Pons (tissue), 1 donor: ENCODE measurements at places on chromosomes 1 and 21.

- peak; percentile 65 for DNase-seq
These were observed 350 bp upstream of the S100A6 start for GRCh38 chr1:153536012-153536670.

DNA sequence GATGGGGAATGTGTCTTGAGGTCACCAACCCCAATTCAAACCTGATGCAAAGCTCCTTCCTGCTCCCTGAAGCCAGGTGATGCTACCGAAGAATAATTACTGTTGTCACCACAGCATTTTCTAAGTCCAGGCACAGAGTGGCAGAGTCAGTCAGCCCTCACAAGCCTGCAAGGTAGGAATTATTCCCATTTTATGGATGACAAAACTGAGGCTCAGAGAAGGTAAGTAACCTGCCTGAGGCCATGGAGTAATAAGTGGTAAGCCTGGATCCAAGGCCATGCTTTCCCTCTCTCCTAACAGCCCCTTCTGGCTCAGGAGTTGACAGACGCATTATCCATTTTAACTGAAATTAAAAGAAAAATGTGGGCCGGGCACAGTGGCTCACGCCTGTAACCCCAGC, 23.0 kb downstream of the CTNNBIP1 start:
- no peak for DNase-seq

DNA sequence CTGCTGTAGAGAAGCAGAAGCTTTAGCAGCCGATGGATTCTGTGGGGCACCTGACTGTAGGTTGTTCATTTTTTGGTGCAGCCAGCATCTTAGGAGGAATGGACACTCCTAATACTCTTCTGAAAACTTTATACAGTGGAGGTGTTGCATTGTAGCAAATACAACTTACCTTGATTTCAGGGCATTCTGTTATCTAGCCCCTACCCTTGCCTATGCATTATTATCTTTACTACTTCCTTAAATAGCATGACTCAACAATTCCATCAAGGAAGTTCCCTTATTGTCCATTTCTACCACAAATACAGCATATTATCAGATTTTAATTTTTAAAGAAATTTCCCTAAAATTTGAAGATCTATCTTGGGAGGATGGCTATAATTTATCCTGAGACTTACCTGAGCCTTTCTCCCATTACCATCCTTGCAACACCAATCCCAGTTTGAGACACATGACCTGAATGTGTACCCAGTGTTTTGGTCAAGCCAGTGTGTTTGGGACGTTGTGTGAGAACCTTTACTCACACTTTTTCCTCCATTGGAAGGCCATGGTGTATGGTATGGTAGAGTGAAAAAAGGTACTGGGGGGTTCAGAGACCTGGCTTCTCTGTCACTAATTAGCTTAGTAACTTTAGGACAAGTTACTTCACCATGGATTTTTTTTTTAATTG, 9.2 kb downstream of the POU2F1 start:
- DNase-seq: no peak

- DNase-seq: no peak
These were observed 18.8 kb downstream of the TNFRSF9 start for GRCh38 chr1:7921796-7922195.

DNA sequence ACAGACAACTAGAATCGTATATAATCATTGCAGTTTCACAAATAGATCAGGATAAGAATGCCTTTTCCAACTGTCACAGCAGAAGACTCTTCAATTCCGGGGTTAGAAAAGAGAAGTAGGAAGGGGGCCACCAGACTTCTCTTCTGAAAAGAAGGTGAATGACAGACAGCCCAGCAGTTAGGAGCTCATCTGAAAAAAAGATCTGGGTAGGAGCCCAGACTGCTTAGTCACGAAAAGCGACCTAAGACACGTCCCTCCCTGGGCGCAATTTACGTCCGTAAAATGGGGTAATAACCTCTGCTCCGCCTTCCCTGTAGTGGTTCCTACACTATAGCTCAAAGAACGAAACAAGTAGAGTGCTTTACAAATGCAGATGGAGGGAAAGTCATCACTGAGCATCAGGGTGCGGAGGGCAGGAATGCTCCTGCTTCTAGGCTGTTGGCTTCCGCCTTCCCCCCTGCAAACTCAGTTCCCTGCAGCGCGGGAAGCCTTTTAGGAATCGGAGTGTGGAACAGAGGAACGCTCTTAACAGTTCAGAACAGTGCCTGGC, 582 bp downstream of the ORC1 start:
- peak; percentile 11 for DNase-seq

DNA sequence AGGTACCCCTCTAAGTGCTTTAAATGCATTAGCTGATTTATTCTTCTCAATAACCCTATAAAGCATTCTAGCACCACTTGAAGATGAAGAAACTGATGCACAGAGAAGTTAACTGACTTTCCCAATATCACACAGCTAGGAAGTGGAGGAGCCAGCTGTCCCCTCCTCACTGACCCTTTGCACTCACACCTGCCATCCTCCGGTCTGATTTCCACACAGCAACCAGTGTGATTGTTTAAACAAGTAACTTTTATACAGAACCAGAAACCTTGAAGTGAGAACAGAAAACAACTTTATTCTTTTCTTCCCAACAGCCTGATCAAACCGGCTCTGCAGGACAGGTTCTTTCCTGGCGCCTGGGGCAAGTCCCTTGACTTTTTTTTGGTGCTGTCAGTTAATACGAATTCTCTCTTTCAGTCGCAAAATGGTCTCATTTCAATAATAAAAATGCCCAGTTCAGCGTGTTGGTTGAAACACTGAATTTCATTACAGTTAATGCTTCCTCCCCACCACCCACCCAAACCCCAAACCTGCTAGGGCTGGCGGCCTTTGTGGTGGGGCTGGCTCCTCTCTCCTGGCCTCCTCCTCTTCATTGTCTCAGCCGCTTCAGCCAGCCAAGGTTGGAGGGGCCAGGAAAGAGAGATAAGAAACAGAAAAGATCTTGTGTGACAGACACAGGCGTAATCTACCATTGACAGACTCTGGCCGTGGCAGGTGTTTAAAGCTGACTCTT, 26.4 kb upstream of the EEIG2 start:
- DNase-seq: no peak

- no peak for DNase-seq
These were observed 65.2 kb downstream of the PSMG1 start for GRCh38 chr21:39118061-39118460.

DNA sequence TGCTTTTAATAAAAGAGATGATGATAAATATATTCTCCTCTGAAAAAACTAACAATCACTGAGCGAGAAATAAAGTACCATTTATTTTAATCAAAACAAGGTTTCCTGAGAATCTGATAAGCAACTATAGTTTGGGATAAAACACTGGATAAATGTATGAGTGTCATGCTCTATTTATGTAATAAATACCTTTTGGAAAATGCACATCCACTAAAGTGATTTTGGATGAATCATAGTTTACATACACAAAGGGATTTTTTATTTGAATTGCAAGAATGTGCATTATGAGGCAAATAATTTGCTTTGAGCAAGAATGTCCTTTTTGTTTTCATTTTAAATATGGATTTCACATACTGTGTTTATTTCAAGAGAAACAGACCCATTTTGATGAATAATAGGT, 1483.5 kb downstream of the MRPL39 start:
- no peak for DNase-seq

DNA sequence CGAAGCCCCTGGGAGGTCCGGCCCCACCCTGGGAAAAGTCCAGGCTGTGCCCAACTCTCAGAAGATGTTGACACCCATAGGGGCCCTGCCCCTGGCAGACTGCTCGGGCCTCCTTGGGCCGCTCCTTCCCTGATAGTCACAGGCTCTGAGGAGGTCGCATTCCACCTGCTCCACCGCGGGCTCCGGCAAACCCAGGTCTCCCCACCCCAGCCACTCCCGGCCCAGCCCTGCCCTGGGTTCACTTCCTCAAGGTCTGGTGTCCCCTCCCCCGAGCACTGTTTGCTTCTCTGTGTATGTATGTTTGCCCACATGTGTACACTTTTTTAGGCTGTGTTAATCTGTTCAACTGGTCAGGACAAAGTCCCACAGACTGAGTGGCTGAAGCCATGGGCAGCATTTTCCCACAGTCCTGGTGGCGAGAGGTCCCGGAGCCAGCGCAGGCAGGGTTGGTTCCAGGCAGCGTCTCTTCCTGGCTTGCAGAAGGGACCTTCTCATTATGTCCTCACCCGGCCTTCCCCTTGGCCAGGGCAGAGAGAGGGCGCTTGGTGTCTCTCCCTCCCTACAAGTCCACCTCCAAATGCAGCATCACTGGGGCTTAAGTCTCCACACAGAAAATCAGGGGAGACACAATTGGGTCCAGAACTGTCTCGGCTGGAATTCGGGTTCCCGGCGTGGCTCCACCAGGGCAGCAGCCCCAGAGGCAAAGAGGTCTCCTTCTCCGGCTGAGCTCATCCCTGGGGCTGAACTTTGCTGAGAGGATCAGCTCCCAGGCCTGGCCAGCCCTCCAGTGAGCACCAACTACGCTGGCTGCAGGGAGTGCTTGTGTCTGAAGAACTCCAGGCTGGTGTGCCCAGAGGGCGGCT, 10.5 kb upstream of the PRXL2B start:
- DNase-seq: no peak

DNA sequence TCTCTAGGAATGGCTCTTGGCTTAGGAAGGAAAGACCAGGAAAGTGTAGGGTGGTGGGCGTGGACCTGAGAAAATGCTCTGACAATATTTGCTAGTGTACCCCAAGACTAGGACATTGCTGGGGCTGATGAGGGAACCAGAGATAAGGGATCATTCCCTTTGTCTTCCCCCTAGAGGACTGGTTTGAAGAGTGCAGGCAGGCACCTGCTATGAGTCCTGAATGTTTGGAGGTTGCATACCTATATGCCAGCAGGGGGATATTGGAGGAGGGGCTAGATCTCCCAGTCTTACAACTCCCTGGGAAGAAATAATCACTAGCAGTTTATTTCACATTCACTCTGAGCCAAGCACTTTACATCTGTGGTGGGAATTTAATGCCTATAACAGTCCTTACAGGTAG, 6.0 kb upstream of the BCL10 start:
- no peak for DNase-seq

DNA sequence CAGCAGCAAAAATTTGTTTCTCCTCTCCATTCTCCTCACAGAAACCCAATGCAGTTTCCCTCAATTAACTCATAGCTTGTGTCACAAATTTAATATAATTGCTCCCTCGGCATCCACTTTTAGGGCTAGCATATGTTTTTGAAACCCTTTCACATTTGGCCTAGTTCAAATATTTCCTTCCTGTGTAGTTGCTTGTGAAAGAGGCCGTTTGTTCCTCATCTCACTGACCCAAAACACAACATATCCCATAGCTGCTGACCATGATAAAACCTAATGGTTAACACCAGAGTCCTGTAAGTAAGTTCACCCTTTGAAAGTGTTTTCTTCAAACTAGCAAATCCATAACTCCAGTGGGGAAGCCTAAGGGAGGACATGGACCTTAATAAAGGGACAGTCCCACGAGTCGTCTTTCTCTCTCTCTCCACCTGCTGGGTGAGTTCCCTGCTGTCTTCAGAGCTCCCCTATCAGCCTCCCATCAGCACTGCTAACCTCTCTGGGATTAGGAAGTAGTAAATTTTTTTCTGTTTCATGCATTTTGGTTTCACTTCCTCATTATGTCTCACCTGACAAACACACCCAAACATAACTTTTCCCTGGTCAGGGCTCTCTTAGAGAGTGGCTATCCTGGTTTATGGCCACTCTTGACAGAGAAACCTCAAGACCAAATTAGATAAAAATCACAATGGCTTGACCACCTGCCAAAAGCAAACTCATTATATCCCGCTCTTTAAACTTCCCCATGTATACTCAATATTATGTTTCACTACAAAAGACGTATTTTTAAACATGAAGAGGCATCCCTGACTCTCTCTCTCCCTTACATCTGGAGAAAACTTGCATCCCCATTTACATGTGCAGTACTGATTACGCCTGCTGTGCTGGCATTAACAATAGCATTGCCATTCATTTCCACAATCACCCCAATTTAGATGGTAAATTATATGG, 177.7 kb upstream of the HP1BP3 start:
- peak; percentile 18 for DNase-seq

- no peak for DNase-seq
These were observed 1.2 kb downstream of the EFHD2 start for GRCh38 chr1:15410884-15411245.

- no peak for DNase-seq
These were observed 440.0 kb downstream of the MATN1 start for GRCh38 chr1:30283199-30283962.

DNA sequence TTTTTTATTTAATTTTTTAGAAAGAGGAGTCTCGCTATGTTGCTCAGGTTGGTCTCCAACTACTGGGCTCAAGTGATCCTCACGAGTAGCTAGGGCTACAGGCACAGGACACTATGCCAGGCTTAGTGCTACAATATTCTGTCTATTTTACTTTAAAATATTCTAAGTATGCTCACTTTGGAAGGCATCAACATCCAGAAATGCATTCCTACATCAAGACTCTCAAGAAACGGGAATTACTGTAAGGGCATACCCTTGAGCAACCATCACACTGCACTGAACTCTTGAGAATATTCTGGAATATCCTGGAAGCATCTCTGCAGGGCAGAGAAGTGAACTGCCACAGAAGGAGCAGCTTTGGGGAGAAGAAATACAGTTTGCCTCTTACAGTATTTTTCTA, 565 bp upstream of the DMRTB1 start:
- no peak for DNase-seq

DNA sequence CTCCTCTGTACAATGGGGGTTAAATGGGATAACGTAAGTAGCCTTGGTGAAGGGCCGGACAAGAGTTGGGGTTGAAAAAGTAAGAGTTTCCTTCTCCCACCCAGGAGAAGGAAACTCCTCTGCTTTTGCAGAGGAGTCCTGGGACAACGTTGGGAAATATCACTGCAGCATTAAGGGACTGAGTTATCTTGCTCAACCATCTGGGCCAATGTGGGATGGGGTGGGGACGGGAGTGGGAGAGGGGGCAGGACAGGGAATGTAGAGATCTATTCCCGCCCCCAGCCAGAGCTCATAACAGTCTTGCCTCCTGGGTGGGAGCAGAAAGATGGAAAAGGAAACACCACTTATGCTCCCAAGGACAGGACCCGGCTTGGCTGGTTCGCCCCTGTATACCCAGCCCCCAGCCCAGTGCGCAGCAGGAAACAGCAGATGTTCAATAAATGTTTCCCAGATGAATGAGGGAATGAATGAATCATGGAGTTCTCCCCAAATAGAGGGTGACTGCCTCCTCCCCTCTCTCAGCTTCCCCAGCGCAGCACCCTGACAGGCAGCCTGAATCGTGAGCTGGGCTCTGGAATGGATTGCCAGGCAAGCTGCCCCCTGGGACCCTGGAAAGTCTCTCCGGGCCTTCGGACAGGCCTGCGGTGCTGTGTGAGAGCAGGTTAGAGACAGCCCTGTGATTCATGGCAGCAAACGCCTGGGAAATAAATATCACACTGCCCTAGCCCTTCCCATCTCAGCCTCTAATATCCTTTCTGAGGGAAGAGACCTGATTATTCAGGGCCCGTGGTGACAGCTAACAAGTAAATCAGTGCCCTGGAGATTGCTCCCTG, 24.8 kb downstream of the FBXO2 start:
- no peak for DNase-seq

GRCh38 chr1:10324627-10325026, 74.2 kb upstream of the PGD start:
- DNase-seq: no peak
